ENCODE measurements at places on chromosomes 7 and 10.

DNA sequence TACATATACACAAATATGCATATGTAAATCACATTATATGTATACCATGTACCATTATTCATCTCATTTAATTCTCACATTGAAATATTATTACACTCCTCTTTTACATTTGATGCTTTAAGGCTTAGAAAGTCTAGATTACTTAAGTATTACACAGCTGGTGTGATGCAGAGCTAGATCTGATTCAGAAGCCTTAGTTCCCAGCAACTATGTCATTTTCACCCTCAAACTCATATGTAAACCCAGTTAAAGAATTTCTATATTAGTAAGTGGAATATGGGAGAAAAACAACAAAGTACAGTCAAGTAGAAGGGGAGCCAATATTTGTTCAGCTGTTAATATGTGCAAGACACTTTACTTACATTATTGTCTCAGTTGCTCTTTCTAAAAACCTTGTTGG is 74.3 kb upstream of the CSTF2T start:
- DNase-seq, result no peak

GRCh38 chr7:133053321-133053891 is 28.5 kb downstream of the CHCHD3 start:
- DNase-seq, result no peak

DNA sequence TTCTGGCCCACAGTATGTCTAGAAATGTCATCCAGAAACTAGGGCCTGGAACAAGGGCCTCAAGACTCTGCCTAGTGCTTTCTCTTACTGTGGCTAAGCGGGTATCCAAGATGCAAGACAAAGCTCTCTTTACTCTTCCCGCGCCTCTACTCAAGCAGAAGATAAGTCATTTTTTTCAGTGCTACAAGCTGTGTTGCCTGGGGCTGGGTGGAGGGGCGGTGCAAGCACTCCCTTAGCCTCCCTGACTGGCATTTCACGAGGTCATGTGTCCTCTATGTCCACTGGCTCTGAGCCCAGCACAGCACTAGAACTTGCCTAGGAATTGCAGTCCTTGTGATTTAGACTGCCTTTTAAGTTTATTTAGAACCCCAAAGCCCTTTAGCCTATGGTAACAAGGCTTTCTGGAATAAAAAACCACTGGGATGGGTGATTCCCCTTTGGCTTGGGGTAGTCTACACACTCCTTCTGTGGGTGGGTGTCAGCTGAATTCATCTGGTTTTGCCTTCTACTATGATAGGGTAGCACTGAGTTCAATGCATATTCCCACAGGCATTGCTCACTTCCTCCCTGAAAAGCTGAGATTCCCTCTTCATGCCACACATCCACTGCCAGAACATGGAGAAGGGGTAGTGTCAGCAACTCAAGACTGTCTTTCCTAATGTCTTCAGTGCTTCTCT is 371.8 kb upstream of the KCND2 start:
- DNase-seq, result no peak

DNA sequence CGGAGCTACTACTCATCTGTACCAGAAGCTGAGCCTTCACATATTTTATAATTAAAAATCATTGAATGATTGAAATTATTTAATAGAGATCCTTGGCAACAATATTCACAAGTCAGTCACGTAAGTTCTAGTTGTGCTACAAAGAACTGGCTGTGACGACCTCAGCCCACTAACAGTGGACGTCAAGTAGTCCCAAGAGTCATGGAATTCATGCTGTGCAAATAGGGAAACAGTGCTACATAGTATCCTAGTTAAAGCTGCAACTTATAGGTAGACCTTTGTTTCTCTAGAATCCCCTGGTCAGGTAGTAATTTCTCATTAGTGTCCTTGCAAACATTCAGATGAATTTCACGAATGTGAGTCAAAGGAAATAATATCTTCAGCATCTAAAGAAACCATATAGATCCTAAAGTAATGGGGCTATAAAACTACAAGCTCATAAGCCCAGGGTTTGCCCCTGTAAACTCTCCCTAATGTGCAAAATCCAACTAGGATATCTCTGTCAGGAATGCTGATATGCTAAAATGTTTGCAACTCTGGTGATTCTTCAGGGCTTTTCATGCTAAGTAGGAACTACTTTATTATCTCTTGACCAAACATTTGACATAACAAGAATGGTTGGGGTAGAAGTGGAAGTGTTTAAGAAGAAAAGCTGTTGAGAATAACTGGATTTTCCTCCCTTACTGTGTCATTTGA is 31.2 kb downstream of the CFAP69 start:
- DNase-seq, result no peak
